Stimulated activated naive B cell treated with anti-CD40 and anti-IgM and Interleukin-4, amounts not matched to agents 10 μg/mL and 1 μg/mL and 100 μg/mL, for 72 hours (primary cell): ENCODE measurements at places on chromosomes 11 and 22.

- peak within 1 kb of the TSS; percentile 63 for H3K4me3 ChIP-seq
- DNase-seq = no peak
- H3K27ac ChIP-seq = peak within 1 kb of the TSS; percentile 88
- H3K27me3 ChIP-seq = peaks cover 76% of the 10 kb centered on the region
- H3K4me1 ChIP-seq = peaks cover 5% of the 10 kb centered on the region
- no peaks in the 10 kb centered on the region for H3K36me3 ChIP-seq
Observed at GRCh38 chr11:92224407-92225124, at the start of gene FAT3. Gene FAT3 (plus strand): TSS chr11:92224818. CDS start chr11:92352113, 127,295 bp downstream.

- H3K36me3 ChIP-seq = no peaks in the 10 kb centered on the region
- no peak overlapping the region for H3K4me3 ChIP-seq
- H3K27me3 ChIP-seq = peaks cover 31% of the 10 kb centered on the region
Observed at GRCh38 chr11:120196826-120197225, 14.0 kb upstream of the OAF start.

- H3K36me3 ChIP-seq = no peaks in the 10 kb centered on the region
- H3K4me1 ChIP-seq = peaks cover 3% of the 10 kb centered on the region
- H3K4me3 ChIP-seq = no peak overlapping the region
- H3K27ac ChIP-seq = no peak overlapping the region
- DNase-seq = no peak
Observed at GRCh38 chr11:121018746-121019145, 5.2 kb upstream of the TBCEL start.

DNA sequence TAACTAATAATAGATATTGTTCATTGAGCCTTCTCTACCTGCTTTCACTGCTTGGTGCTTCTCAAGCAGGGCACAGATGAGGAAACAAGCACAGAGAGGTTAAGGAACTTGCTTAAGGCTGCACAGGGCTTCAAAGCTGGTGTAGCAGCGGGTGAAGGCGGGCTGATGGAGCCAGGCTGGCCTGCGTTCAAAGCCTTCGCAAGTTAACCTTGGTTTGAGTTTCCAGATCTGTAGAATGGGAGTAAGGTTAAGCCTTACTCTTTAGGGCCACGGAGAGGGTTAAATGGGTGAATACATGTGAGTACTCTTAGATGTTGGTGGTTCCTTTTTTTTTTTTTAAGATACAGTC is 36.2 kb upstream of the EIF3D start:
- peaks cover 14% of the 10 kb centered on the region for H3K4me1 ChIP-seq
- DNase-seq = no peak
- no peak overlapping the region for H3K4me3 ChIP-seq
- H3K27me3 ChIP-seq = peaks cover 54% of the 10 kb centered on the region
- no peak overlapping the region for H3K27ac ChIP-seq
- no peaks in the 10 kb centered on the region for H3K36me3 ChIP-seq

GRCh38 chr22:22019659-22020424 is 37.3 kb upstream of the TOP3B start:
- no peak overlapping the region for H3K4me3 ChIP-seq
- no peaks in the 10 kb centered on the region for H3K36me3 ChIP-seq

GRCh38 chr11:86143087-86144030 is 74.5 kb upstream of the PICALM start:
- no peak overlapping the region for H3K4me3 ChIP-seq
- no peaks in the 10 kb centered on the region for H3K27me3 ChIP-seq
- DNase-seq = no peak
- peaks cover 23% of the 10 kb centered on the region for H3K4me1 ChIP-seq
- no peaks in the 10 kb centered on the region for H3K36me3 ChIP-seq

DNA sequence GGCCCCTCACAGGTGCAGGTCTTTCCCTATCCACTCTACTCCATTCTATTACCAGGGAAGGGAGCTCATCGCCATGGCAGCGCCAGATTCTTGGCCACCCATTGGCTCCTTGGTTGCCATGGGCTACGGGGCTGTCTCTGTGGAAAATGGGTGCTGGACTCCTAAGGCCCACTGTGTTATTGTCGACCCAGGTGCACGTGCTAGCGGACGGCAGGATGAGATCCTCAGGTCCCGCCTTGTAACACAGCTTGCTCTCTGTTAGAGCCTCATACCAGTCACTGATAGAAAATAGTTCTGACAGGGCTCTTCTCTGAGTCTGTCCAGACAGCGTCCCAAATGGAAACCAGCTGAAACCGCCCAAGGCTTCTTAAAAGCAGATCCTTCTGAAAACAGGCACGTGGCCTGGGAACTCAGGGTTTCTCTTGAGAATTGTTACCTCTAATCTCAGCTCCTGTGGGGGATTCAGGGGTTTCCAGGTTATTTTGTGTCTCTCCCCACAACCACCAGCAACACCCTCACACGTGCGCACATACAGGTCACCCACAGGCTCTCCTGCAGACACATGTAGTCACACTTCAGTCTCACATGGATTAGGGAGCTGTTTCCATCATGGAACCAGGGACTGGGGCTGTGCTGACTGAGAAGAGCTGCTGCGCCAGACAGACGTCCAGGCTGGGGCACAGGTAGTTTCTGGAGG is 1.5 kb downstream of the TUB start:
- H3K4me3 ChIP-seq = no peak overlapping the region
- H3K27me3 ChIP-seq = peaks cover 77% of the 10 kb centered on the region
- H3K27ac ChIP-seq = no peak overlapping the region
- H3K36me3 ChIP-seq = no peaks in the 10 kb centered on the region
- no peak for DNase-seq

GRCh38 chr22:31122532-31123291 is at the start of gene INPP5J:
Gene INPP5J (plus strand): TSS chr22:31122966. CDS start chr22:31123015, 49 bp downstream.
- H3K36me3 ChIP-seq = no peaks in the 10 kb centered on the region
- no peak for DNase-seq
- no peak within 1 kb of the TSS for H3K4me3 ChIP-seq

GRCh38 chr11:62579252-62579651 is 5.6 kb upstream of the EEF1G start:
- peaks cover 34% of the 10 kb centered on the region for H3K36me3 ChIP-seq
- H3K4me1 ChIP-seq = peaks cover 25% of the 10 kb centered on the region
- H3K27me3 ChIP-seq = no peaks in the 10 kb centered on the region
- H3K4me3 ChIP-seq = no peak overlapping the region

DNA sequence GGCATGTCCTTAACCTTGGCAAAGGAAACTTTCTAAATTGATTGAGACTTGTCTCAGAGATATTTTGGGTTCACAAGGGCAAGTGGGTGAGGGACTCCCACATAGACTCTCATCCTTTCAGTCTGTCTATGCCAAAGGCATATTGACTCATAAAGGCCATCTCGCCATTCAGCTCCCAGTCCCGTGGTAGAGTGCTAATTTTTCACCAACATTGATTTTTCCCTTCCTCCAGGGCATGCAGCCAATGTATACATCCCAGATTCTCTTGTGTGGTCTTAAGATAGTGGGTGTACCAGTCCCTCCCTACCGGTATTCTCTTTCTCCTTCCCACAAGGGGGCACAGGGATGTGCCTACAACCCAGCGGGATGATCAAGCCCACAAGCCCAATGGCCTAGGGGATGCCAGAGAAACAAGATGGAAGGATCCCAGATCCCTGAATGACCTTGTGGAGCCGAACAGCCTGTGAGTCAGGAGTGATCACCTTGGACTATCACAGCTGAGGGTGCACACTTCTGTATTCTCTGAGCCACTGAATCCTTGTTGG is 7.9 kb downstream of the C11orf96 start:
- no peak overlapping the region for H3K27ac ChIP-seq
- peaks cover 57% of the 10 kb centered on the region for H3K27me3 ChIP-seq
- DNase-seq = no peak

DNA sequence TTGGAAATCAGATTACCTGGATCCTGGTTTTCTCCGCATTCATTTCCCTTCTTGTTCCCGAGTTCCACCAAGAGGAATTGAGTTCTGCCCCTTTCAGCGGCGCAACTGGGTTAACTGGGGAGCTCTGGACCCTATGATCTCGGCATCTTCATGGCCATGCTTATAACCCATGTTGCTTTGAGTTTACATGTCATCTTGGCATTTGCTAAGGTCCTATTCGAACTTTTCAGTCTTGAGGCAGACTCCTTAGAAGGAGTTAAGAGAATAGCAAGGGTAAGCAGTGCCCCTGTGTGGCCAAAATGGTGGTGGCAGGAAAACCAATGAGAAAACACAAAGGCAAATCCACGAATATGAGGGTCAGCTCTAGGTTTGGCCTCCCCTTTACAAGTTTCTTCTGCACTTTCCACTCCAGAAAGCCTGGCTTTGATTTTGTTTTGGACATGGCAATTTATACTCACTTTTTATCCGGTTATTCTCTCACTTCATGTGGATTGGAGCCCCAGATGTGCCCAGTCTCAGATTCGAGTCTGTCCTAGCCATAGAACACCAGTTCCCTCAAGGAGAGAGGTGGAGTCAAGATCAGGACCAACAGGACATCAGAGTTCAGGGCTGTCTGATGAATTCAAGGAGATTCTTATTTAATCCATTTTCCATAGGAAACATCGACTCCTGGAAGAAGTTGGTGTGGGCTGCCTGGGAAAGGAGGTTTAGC is 55.3 kb upstream of the FBXO3 start:
- no peak overlapping the region for H3K27ac ChIP-seq
- H3K4me3 ChIP-seq = peak overlapping the region; percentile 83
- peak; percentile 49 for DNase-seq

- H3K4me1 ChIP-seq = no peaks in the 10 kb centered on the region
- H3K27me3 ChIP-seq = peaks cover 50% of the 10 kb centered on the region
- H3K4me3 ChIP-seq = no peak overlapping the region
- no peaks in the 10 kb centered on the region for H3K36me3 ChIP-seq
Observed at GRCh38 chr11:124536520-124536919, 6.9 kb downstream of the OR8B12 start.

DNA sequence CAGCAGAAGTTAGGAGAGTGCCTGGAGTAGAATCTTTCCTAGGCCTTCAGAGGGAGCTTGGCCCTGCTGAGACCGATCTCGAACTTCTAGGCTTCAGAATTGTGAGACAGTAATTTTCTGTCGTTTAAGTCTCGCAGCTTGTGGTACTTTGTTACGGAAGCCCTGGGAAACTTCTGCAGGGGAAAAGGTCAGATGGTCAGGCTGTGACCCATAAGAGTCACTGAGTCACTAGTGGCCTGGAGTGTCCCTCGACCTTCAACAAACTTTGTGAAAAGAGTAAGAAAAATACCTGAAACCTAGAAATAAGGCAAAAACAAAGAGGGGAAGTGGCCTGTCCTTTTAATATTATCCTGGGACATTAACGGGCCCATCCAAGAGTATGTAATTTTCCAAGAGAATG is 34.6 kb downstream of the CSNK2A3 start:
- peaks cover 4% of the 10 kb centered on the region for H3K36me3 ChIP-seq
- peaks cover 13% of the 10 kb centered on the region for H3K27me3 ChIP-seq
- peak overlapping the region; percentile 86 for H3K27ac ChIP-seq
- DNase-seq = peak; percentile 16

DNA sequence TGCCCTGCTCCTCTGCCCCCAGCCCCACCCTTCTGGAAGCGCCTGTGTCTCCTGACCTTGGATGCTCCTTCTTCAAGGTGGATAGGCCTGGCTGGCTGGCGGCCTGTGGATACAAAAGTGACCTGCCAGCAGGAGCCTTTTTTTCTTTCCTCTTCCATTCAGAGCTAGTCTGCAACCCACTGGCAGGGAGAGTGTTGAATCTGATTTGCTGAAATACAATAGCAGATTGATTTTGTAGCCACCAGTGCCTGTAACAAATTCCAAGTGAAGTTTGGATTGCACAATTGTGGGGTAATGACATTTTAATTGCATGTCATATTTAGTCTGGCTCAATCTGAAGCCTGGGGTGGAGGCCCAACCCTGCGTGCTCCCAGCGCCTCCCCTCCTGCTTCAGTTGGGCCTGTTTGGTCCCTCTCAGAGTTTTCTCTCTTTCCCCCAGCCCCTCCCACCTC is 97.2 kb downstream of the GRIK4 start:
- no peak overlapping the region for H3K27ac ChIP-seq
- peaks cover 29% of the 10 kb centered on the region for H3K4me1 ChIP-seq
- peaks cover 32% of the 10 kb centered on the region for H3K27me3 ChIP-seq
- DNase-seq = no peak
- H3K36me3 ChIP-seq = no peaks in the 10 kb centered on the region
- H3K4me3 ChIP-seq = no peak overlapping the region

DNA sequence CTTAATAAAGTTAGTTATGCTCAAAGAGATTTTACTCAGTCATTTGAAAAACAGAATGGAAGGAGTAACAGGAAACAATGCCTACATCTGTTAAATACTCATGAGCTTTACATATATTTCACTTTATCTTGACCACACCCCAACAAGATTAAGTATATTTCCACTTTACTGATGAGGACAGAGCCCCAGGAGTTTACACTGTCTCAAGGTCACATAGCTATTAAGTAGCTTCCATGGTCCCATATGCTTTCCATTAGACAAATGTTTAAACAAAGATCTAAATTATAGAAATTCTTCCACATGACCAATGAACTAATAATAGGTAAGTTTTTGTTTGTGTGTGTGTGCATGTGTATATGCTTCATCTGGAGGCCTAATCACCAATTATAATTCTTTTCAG is 30.2 kb downstream of the MRTFA start:
- H3K36me3 ChIP-seq = peaks cover 13% of the 10 kb centered on the region
- peaks cover 23% of the 10 kb centered on the region for H3K4me1 ChIP-seq
- DNase-seq = no peak
- H3K27ac ChIP-seq = no peak overlapping the region
- H3K4me3 ChIP-seq = no peak overlapping the region
- no peaks in the 10 kb centered on the region for H3K27me3 ChIP-seq

DNA sequence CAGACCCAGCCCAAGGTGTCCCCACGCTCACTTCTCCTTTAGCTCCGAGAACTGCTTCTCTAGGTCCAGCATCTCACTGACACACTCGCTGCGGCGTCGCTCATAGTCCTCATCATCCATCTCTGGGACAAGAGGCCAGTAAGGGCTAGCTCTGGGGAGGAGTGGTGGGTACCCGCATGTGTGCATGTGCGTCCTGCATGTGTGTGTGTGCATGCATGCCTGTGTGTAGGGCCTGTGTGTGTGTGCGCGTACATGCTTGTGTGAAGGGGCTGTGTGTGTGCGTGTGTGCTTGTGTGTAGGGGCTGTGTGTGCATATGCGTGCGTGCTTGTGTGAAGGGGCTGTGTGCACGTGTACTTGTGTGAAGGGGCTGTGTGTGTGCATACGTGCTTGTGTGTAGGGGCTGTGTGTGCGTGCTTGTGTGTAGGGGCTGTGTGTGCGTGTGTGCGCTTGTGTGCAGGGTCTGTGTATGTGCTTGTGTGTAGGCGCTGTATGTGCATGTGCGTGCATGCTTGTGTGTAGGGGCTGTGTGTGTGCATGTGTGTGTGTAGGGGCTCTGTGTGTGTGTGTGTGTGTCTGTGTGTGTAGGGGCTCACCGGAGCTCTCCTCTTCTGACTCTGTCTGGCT is 3.3 kb downstream of the BRMS1 start:
- H3K4me3 ChIP-seq = no peak overlapping the region

DNA sequence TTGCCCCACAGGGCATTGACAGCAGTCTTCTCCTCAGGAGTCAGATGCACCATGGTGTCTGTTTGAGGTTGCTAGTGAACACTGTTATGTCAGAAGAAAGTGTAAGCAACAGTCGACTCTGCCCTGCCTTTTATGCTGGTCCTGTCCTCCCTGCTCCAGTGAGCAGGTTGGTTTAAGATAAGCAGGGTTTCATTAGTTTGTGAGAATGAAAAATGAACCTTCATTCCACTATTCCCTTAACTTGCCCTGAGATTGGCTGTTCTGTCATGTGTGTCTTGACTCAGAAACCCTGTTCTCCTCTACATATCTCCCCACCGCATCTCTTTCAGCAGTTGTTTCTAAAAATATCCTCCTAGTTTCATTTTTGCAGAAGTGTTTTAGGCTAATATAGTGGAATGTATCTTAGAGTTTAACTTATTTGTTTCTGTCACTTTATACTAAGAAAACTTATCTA is at the start of gene HBD:
Gene HBD (minus strand): TSS at position 103 of the 454 bp plus-strand sequence. CDS start 50 bp downstream, at position 53.
- no peak within 1 kb of the TSS for H3K27ac ChIP-seq
- H3K27me3 ChIP-seq = peaks cover 5% of the 10 kb centered on the region
- H3K4me3 ChIP-seq = no peak within 1 kb of the TSS
- H3K4me1 ChIP-seq = peaks cover 8% of the 10 kb centered on the region
- no peaks in the 10 kb centered on the region for H3K36me3 ChIP-seq

GRCh38 chr11:62172294-62172693 is 17.7 kb upstream of the SCGB1D1 start:
- no peak overlapping the region for H3K27ac ChIP-seq
- peaks cover 57% of the 10 kb centered on the region for H3K27me3 ChIP-seq
- no peak overlapping the region for H3K4me3 ChIP-seq
